ENCODE measurements at places on chromosomes 2 and 18.

DNA sequence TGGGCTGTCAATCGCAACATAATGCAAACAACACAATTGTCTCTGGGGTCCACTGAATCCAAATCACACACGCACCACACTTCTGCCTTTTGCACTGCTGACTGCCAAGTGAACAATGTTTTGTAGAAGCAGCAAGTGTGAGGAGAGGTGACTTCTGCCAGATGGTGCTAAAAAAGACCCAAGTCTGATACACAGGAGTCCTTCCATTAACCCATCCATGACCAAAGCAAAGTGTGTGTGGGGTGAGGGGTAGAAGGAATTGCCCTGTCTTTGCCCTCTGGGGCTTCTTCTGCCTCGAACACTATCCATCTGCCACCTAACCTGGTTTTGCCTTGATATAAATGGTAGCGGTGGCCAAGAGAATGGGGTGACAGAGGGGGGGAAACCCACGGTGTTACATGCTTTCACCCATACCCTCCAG is 50.0 kb downstream of the C2orf42 start:
- DNase-seq, result no peak

GRCh38 chr2:160909781-160910242 is 250.4 kb upstream of the TANK start:
- no peak for DNase-seq

DNA sequence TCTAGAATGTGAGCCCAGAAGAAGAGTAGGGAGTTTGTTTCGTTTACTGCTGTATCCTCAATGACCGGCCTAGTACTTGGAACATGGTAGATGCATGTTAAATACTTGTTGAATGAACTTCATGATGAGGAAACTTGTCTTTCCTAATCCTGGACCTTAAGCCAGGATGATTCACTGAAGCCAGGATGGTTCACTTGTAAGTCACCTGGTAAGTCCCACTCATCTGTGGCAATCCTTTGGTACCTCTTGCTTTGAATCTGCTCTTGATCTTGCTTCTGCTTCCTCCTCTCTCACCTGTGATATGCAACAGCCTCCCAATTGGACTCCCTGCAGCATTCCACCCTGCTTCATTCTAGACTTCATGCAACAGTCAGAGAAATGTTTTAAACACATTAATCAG is 43.6 kb downstream of the QPCT start:
- DNase-seq, result no peak

GRCh38 chr2:59956981-59957380 is 596.5 kb downstream of the BCL11A start:
- no peak for DNase-seq

DNA sequence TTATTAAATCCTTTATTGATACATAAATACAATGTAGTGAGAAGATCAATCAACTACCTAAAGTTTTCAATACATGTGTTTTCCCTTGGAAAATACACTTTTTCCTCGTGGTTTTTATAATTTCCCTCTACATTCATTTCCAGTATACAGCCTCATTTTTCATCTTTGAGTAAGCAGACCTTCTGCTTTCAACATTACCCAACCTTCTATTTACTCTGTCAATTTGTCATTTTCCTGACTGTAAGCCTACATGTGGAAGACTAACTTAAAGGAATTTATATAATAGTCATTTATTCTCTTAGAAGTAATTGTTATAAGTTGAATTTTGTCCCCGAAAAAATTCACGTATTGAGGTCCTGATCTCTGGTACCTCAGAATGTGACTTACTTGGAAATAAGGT is 594.0 kb downstream of the NUP35 start:
- no peak for DNase-seq

DNA sequence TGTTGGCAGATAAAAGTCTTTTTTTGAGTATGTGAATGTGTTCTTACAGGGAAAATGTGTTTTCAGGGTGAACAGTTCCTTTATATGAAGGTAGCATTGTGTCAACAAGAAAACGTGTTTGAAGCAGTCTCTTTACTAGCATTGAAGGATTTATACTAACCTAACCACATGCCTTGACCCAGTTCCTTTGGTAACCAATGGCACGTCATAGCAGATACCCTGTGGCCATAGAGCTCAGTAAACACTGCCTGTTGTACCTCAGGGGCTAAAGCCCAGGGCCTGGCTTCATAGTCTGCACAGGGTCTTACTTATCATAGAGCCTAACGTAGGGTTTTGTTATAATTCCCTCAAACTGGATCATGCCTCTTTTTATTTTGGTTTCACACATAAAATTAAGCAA is 32.1 kb upstream of the NFU1 start:
- DNase-seq, result no peak

DNA sequence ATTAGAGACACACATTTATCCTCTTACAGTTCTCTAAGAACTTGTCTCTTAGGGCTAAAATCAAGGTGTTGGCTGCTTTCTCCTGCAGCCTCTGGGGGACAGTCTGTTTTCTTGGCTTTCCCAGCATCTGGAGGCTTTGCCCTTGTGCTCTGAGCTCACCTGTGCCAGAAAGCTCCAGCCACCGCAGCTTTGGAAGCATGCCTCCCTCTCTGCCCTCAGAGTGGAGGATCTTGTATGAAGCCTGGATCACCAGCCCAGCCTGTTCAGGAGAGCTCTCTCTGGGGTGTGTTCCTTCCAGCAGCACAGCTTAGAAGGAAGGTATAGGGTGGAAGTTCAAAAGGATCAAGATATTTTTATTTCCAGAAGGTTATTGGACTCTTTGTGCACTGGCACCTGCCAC is 53.1 kb upstream of the TPO start:
- no peak for DNase-seq

- no peak for DNase-seq
Observed at GRCh38 chr2:8578335-8579244, 103.3 kb upstream of the ID2 start.
